ENCODE measurements at places on chromosomes 1 and 21. TPM values are rescaled to one million over a fixed set of nuclear protein-coding genes. Genes with fewer than 3 reads are reported as not detected.

LAMC1 gene
- total RNA-seq, result 32.3 TPM

SFN gene
- 348 TPM for total RNA-seq

LCE3E gene
- total RNA-seq, result not detected

PTPN22 gene
- total RNA-seq, result 5.7 TPM

TRAF3IP3 gene
- 2.3 TPM for total RNA-seq

GRCh38 chr1:17594690-17595601 is 55.4 kb downstream of the ARHGEF10L start:
- no peak for DNase-seq

GRCh38 chr1:233331676-233332519 is 4.4 kb downstream of the MAP3K21 start:
- DNase-seq, result no peak

DNA sequence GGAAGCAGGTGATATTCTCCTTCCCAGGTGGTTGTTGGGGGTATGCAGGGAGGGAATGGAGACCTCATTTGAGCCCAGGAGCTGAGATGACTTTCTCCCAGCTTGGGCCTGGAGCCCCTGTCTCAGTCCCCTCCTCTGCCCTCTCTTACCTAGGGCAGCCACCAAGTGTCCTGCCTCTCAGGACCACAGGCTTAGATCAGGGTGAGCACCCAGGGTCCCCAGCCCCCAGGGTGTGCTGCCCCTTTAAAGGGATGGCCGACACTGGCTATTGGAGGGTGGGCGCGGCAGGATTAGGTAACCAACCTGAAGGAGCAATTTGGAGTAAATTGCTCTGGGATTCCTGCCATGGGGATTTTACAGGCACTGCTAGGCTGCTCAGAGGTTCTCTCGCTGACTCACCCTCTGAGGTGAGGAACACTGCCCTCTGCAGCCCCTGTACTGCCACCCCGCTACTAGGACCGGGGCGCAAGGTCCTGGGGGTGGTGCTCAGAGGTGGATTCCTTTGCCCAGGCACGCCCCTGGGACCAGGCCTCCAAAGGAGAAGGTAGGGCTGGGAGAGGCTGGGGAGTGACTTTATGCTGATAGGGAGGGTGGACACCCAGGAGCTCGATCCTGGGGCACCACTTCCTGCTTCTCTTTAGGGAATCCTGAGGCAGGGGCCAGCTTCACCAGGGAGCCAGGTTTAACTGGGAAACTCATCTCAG is 1.5 kb downstream of the RPS6KA1 start:
- DNase-seq, result peak; percentile 97

DNA sequence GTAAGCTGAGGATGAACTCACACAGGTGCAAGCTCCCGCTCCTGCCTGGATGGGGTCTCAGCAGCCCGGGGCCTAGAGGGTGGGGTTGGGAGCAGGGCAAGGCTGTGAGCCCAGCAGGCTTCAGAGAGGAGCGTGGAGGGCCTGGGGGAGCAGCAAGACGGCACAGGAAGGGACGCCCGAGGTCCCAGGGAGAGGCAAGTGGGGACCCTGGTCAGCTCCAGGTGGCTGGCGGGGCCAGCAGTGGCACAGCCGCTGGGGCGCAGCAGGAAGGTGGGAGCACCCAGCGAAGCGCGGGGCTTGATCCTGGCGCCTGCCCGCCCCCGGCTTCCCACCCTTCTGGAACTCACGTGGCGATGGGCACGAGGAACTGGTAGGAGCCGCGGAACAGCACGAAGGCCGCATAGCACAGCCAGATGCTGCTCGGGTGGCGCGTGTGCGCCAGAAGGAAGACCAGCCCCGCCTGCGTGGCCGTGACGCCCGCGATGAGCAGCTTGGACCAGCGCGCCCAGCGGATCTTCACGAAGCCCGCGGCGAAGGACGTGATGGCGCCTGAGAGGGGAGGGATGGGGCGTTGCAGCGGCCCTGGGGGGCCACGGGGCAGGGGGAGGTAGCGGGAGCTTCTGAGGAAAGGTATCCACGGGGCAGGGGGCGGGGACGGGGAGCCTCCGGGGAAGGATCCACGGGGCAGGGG is 11.7 kb downstream of the SLC19A1 start:
- DNase-seq, result peak; percentile 23

- DNase-seq, result no peak
Measured at GRCh38 chr1:73644198-73644597, 553.8 kb downstream of the LRRIQ3 start.

DNA sequence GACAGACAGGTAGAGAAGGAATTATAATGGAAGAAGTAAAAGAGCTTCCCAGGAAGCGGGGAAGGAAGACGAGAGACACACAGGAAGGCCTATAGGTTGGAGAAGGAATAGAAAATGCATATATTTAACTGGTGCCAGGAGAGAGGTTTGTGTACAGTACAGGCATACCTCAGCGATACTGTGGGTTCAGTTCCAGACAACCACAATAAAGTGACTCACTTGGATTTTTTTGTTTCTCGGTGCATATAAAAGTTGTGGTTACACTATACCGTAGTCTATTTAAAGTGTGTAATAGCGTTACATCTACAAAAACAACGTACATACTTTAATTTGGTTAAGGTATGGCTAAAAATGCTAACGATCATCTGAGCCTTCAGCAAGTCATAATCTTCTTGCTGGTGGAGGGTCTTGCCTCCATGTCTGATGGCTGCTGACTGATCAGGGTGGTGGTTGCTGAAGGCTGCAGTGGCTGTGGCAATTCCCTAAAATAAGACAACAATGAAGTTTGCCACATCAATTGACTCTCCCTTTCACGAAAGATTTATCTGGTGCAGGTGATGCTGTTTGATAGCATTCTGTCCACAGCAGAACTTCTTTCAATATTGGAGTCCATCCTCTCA is 16.0 kb downstream of the YARS1 start:
- DNase-seq, result no peak

DNA sequence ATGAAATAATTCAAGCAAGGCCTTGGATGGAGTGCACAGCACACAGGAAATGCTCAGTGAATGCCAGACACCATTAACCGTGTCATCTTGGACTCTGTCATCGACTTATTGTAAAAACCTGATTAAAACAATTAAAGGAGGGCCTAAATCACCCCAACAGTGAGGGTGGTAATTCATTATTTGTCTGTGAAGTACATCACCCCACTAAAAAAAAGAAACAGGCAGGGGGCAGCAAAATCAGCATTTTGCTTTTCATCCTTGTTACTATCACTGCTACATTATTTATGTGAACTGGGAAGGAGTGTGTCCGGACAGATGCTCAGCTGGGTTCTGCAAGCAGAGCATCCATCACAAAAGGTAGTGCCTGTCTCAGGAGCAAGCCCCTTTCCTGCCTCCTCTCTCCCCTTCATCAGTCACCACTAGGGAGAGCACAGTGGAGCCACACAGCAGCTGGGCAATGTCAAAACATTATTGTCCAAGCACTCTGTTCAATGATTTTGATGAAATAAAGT is 98.5 kb downstream of the RERE start:
- no peak for DNase-seq

DNA sequence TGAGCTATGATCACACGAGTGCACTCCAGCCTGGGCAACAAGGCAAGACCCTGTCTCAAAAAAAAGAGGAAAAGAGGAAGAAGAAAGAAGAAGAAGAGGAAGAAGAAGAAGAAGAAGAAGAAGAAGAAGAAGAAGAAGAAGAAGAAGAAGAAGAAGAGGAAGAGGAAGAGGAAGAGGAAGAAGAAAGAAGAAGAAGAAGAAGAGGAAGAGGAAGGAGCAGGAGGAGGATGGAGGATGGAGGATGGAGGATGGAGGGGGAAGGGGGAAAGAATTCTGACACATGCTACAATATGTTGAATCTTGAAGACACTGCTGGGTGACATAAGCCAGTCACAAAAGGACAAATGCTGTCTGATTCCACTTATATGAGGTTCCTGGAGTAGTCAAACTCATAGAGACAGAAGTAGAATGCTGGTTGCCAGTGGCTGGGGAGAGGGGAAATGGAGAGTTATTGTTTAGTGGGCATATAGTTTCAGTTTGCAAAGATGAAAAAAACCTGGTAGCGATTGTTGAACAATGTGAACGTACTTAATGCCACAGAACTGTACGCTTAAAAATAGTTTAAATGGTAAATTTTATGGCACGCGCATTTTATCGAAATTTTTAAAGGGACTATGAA is 47.3 kb upstream of the COA6 start:
- no peak for DNase-seq

DNA sequence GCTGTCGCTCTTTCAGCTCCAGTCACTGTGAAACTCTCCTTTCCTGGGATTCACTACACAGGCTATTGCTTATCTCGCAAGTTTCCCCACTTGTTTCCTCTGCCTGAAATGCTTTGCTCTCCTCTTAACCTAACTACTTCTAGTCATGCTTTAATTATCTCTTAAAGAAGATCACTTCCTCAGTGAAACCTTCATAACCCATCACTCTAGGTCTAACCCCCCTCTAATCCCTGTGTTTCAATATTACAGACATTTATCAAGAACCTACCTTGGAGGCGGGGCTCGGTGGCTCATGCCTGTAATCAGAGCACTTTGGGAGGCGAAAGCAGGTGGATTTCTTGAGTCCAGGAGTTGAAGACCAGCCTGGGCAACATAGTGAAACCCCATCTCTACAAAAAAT is 16.7 kb upstream of the ZNF644 start:
- DNase-seq, result no peak

GRCh38 chr1:214584805-214585766 is 17.9 kb upstream of the CENPF start:
- no peak for DNase-seq

GRCh38 chr1:35222322-35223083 is 29.6 kb upstream of the SFPQ start:
- DNase-seq, result no peak

DNA sequence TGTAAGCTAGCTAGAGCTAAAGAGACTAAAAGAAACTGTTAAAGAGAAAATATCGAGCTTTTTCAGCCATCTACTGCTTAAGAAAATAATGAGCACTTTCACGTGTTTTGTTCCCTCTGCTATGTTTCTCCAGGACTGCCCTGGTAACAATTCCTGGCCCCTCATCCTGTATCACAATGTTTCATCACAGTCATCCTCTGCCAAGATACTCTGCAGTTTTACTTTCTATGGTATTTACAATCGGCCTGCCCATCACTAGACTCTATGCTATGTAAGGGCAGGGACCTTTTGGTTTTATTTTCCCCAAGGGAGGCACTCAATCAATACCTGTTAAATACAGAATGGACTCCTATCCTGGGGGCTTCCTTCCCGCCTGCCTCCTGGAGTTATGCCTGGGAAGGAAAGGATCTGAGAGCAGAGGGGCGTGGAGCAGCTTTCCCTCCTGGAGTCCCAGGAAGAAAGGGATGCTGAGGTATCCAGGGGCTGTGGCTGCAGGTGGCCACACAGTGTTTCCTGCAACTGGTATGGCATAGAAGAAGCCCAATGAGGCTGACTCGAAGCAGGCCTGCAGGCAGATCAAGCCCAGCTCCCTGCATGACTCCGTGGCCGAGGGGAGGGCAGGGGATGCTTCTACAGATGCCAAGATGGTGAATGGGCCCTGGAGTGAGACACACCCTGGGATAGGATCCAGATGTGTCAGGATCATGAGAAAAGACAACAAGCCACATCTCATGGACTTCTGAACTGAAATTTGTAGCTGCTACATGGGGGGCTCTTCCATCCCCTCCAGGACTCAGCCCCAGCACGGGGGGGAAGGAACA is 52.9 kb downstream of the MATN1 start:
- peak; percentile 4 for DNase-seq

DNA sequence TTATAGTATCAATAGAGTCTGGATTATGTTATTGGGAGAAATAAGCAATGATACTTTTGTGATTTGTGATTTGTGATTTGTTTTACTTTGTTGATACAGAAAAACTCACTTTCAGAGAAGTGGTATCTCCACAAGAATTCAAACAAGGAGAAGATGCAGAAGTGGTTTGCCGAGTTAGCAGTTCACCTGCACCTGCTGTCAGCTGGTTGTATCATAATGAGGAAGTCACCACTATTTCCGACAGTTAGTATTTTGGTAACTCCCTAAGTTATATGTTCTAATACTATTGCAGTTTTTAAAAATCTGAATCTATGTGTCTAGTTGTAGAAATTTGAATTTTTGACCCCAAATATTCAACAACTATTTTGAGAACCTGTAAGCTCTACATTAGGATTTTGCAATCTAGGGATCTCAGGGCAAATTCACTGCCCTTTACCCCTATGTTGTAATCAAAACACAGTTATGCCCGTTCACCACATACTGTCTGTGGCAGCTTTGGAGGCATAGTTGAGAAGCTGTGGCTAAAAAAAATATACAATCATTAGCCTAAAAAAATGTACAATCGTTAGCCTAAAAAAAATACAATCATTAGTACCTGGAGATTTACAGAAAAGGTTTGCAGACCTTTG is 288.1 kb downstream of the NCAM2 start:
- DNase-seq, result no peak

- DNase-seq, result no peak
Measured at GRCh38 chr21:32463367-32463766, 50.9 kb downstream of the EVA1C start.

GRCh38 chr1:183121609-183122008 is 64.5 kb upstream of the LAMC2 start:
- no peak for DNase-seq

DNA sequence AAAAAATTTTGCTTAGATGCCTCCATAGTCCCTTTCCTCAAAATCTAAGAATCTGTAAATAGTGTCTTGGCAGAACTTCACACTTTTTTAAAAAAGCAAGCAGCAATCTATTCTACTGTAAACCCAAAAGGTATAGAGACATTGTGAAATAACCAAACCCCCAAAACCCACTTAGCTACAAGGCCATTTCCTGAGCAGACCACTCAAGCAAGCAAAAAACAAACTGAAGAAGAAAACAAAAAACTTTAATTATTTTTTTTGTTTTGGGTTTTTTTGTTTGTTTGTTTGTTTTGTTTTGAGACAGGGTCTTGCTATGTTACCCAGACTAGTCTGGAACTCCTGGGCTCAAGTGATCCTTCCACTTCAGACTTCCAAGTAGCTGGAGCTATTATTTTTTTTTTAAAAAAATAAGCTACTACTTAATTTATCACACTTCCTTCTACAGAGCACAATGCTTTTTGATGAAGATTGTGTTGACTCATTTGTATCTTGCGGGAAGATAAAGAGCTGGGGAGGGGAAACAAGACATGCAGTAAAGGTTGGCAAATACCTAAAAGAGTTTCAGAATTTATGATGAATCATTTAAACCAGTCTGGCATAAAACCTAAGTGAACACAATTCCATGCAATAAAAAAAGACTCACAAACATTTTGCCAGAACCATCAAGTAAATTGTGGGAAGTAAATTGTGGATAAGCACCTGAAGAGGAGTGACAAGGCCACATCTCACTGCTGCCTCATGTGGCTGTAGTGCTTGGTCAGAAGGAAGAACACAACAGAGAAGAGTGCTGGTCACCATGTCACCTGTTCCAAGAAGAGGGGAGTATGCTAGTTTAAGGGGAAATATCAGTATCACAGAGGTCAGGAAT is 2.7 kb upstream of the PTPN22 start:
- peak; percentile 51 for DNase-seq

DNA sequence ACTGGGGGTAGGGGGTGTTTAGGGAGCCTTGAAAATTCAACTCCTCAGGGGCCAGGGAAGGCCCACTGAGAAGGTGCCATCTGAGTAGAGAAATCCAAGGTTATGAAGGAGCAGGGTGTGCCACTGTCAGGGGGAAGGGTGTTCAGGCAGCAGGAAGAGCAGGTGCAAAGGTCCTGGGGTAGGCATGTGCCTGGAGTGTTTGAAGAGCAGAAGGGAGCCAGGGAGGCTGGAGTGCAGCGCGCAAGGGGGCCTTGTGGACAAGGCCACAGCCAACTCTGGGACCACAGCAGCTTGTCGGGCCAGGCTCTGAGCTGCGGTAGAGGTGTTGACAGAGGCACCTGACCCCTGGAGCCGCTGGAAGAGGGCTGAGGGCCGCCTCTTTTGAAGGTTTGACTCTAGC is 19.3 kb downstream of the ACTL8 start:
- DNase-seq, result no peak
